NCI-H1105 (cell line): ENCODE measurements at places on chromosomes 3 and 15.

- no peak for DNase-seq
These were observed 70.5 kb upstream of the KLHL25 start for GRCh38 chr15:85865070-85865684.

DNA sequence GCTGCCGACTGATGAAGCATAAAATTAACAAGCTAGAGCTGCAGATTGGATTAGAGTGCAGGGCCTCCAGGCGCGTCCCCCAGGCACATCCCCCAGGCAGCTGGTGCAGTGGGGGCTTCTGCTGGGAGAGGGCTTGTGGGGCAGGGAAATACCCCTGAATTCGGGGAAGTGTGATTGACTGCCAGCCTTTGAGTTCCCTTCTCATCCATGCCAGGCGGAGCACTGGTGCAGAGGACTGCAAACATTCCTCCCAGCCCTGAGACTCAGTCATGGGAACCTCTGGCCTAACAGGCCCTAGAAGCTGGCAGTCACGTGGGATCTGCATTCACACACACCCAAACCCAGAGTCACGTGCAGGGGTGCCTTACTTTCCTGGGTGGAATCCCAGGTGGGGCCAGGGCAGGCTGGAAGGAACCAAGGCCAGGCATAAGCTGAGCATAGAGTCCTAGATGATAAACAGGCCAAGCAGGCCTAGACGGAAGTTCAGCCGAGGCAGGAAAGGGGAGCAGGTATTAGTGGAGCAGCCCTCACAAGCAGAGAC, 46.2 kb upstream of the SEC22A start:
- DNase-seq: no peak

DNA sequence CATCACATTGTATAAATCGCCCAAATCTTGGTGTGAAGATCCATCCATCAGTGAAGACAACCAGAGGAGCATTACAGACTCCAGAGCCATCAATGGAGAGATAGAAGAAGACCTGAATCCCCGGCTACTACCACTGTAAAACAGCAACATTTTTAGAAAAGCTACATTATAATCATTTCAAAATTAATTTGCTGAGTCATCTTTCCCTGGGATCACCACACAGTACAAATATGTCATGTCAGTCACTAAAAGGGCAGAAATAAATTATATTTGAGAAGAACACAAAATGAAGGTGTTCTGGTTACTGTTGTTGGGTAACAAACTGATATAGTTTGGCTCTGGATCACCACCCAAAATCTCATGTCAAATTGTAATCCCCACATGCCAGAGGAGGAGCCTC, 218.5 kb upstream of the STT3B start:
- no peak for DNase-seq

DNA sequence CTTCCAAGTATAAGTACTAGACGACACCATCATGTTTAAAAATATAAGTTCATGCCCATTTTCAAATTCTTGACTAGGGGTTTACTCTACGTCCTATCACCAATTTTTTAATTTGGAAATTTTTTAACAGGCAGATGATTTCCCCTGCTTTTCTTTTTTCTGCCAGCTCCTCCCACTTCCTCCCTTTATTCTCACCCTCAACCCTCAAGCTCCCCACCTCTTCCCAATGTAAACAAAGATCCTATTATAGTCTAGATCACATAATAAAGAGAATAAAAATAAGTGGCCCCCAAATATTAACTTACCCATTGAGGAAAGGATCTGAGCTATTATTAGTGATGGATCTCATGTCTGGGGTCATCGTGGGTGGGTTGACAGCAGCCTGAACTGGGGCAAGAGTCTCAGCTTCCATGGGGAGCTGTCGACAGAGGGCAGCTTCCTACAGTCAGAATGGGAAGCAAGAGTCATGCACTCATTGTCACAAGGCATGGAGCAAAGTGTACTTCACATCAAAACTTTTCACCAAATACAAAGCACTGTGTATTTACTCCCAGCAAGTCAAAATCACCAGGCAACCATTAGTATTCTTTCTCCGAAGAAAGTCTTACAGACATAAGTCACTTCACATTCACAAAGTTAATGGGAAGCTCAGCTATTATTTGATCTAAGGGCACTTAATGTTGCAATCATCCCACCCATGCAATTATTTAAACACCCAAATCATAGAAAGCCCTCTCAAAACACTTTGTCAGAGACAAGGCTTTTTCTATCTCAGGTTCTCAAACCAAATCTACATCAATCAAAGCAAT, 53.2 kb downstream of the TM4SF4 start:
- no peak for DNase-seq

DNA sequence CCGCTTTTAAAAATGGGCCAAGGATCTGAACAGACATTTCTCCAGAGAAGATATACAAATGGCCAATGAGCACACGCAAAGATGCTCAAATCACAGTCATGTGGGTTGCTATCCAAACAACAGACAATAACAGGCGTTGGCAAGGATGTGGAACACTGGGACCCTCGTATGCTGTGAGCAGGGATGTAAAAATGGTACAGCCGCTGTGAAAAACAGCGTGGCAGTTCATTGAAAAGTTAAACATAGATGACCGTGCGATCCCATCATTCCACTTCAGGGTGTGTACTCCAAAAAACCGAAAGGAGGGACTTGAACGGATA, 6.7 kb upstream of the LRRC15 start:
- DNase-seq: no peak

GRCh38 chr15:79969146-79969545, 1.9 kb downstream of the BCL2A1 start:
- no peak for DNase-seq

DNA sequence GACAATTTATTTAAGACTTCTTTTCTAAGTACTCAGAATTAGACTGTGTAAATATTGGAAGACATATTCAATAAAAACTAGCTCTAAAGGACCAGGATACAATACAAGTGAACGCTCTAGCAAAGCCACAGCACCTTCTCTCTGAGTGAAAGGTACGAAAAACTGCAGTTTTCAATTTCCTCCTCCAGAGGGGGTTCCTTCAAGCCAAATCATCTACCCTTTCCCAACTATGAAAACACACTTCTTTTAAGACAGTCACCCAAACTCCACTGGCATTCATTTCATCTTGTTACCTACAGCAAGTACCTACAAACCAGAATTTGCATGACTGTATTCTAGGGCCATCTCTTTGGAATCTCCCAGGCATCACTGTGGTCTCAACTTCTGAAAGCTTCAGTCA, 165.8 kb downstream of the ERC2 start:
- no peak for DNase-seq

GRCh38 chr3:197878427-197878826, 71.6 kb upstream of the RPL35A start:
- no peak for DNase-seq

GRCh38 chr3:175386630-175387029, 527.5 kb downstream of the NAALADL2 start:
- DNase-seq: no peak

DNA sequence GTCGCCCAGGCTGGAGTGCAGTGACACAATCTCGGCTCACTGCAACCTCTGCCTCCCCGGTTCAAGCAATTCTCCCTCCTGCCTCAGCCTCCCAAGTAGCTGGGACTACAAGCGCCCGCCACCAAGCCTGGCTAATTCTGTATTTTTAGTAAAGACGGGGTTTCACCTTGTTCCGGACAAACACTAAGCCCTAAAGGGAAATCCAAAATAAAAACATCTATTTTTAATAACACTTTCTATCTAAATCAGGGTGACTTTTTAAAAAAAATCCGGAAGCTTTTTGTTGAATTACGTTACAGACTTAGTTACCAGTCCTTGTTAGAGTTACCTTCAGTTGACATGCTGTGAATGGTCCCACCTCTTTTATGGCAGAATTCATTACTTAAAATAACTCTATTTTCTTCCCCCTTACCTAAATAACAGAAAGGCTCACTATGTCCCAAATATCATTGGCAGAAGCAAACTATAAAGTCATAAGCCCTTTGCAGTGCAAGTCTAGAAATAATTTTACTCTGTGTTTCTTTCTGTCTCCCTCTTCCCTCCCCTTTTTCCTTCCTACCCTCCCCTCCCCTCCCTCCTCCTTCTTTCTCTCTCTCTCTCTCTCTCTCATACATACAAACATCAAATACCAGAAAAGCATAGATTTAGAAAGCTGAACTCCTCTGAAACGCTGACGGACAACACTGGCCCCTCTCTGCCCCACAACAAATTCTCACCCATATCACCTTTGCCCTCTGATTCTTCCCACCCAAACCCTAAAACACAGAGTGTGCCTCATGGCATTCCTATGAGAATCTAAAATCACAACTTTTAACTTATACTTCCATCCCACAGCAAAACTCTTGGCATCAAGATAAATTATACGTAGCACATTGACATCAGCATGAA, 18.3 kb downstream of the THBS1 start:
- no peak for DNase-seq

GRCh38 chr3:188908002-188908850, 263.5 kb upstream of the TPRG1 start:
- DNase-seq: no peak

DNA sequence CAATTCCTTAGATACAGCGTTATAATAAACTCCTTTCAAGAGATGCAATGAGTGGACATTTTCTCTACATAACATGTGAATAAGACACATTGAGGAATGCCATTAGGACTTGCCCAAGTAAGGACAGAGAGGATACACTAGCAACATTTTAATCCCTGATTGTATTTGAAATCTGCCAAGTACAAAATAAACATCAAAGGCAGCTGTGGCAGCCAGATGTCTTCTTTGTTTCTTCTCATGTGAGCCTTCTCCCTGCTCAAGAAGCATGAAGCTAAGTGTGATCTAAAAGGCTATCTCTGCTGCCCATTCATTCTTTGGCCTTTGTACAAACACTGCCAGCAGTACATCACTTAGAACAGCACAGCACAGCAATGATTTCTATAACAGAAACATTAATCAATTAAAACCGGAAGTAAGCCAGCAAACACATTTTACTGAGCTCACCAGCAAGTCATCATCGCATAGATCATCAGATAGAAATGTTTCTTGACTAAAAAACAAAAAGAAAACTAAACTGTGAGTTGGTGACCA, 364.0 kb downstream of the CNTN6 start:
- DNase-seq: no peak

GRCh38 chr15:69758291-69758771, 305.7 kb downstream of the RPLP1 start:
- no peak for DNase-seq

GRCh38 chr15:72844067-72844466, 60.5 kb upstream of the ADPGK start:
- no peak for DNase-seq

- no peak for DNase-seq
These were observed 263.3 kb upstream of the NR2E3 start for GRCh38 chr15:71547011-71547410.
